ENCODE measurements at places on chromosomes 1 and 21. TPM values are rescaled to one million over a fixed set of nuclear protein-coding genes. Genes with fewer than 3 reads are reported as not detected.

Gene DIO1
- polyA plus RNA-seq, result 0.37 TPM

Gene DPYD
- polyA plus RNA-seq, result 8.1 TPM

DNA sequence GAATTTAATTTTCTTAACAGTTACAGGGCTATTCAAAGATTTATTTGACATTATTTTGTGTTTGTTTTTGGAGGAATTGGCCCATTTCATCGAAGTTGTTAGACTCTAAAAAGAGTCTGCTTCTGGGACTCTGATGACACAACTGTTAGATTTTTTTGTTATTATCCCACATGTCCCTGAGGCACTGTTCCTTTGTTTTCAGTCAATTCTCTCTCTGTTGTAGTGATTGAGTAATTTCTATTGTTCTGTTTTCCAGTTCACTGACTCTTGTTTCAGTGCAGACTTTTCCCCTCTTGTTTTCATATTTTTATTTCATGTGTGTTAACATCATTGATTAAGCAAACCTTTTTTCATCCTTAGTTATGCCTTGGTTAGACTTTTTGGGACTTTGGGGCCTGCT, 325.0 kb downstream of the ZNF326 start:
- peak; percentile 17 for DNase-seq

Gene MCOLN2
- 0.16 TPM for polyA plus RNA-seq

Gene SHISAL2A
- 3.9 TPM for polyA plus RNA-seq

GRCh38 chr1:208731981-208732821, 488.0 kb upstream of the PLXNA2 start:
- DNase-seq, result no peak

DNA sequence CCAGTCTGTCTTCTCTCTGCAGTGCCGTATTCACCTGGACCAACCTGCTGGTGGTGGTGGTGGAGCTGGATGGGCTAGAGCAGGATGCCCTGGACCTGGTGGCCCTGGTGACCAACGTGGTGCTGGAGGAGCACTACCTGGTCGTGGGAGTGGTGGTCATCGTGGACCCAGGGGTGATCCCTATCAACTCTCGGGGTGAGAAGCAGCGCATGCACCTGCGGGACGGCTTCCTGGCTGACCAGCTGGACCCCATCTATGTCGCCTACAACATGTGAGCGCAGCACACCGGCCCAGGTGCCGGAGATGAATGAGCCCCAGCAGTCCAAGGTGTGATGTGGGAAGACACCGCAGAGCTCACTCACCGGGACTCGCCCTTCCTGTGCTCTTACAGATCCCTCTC, 37.5 kb downstream of the S100B start:
- DNase-seq, result no peak

- no peak for DNase-seq
Measured at GRCh38 chr1:62712336-62713243, 24.4 kb upstream of the DOCK7 start.

Gene TRNP1
- 0.96 TPM for polyA plus RNA-seq

Measured in forelimb muscle (tissue), 1 donor.